ENCODE measurements at places on chromosomes 7 and 10. TPM values are rescaled to one million over a fixed set of nuclear protein-coding genes. Genes with fewer than 3 reads are reported as not detected.

IFT22 gene
- 42.5 TPM for total RNA-seq

DNA sequence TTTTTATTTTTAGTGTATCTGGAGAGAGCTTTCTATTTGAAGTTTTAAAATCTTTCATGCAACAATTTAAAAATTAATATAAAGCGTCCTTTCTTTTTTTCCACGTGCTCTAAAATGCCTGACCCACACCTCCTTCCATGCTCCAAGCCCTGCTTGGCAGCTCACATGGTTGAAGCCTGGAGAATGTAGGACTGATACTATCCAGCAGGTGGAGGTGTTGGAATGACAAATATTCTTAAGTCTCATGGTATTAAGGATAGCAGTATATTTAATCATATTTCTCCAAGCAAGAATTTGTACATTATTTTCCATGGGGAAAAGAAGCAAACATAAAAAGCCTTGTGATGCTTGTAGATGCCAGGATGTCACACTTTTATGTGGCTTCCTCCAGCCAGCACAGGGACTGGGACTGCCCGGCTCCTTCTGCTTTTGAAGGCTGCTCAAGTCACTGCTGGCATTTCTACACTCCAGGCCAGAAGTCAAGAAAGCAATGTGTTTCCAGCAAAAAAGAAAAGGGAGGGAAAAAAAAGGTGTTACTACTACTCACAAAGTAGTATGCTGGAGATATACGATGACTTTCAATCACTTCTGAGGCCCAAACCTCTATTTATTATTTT is 49.7 kb downstream of the BZW2 start:
- no peak overlapping the region for H3K4me3 ChIP-seq
- DNase-seq, result no peak
- H3K36me3 ChIP-seq, result peaks cover 6% of the 10 kb centered on the region
- H3K27me3 ChIP-seq, result no peaks in the 10 kb centered on the region
- H3K27ac ChIP-seq, result no peak overlapping the region

GRCh38 chr7:158060216-158060615 is 527.4 kb downstream of the PTPRN2 start:
- H3K4me1 ChIP-seq, result no peaks in the 10 kb centered on the region
- no peak overlapping the region for H3K4me3 ChIP-seq
- H3K27me3 ChIP-seq, result no peaks in the 10 kb centered on the region
- H3K36me3 ChIP-seq, result no peaks in the 10 kb centered on the region
- H3K27ac ChIP-seq, result no peak overlapping the region

DNA sequence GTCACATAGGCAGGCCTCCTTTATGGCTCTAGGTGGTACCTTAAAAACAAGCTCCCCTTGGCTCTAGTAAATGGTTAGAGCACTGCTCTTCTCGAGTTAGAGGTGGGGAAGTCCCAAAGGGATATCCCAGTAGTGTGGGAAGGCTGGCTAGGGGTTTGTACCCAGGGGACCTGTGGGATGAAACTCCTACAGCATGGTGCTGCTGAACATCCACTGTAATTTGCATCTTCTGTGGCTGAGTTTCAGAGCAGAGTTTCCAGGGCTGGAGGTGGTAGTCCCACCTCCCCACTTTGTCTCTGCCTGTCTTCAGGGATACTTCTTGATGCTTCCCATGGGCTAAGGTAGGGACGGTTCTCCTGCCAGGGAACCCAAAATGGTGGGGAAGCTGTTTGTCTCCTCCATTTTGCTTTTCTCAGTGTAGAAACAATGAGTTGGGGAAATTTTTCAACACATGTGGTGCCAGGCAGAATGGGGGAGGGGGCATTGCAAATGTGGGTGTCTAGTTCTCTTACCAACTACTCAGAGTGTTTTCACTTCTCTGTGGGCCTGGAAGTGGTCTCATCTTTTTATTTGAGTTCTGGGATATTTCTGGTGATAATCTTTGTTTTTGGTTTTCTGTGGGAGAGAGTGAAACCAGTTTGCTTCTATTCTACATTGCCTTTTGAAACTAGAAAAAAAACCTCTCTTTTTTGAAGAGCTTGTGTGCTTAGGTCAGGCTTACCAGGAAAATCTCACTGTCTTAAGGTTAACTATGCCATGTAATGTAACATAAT is 36.3 kb downstream of the SCART1 start:
- no peaks in the 10 kb centered on the region for H3K4me1 ChIP-seq
- H3K27me3 ChIP-seq, result no peaks in the 10 kb centered on the region
- H3K36me3 ChIP-seq, result no peaks in the 10 kb centered on the region
- H3K27ac ChIP-seq, result no peak overlapping the region

DNA sequence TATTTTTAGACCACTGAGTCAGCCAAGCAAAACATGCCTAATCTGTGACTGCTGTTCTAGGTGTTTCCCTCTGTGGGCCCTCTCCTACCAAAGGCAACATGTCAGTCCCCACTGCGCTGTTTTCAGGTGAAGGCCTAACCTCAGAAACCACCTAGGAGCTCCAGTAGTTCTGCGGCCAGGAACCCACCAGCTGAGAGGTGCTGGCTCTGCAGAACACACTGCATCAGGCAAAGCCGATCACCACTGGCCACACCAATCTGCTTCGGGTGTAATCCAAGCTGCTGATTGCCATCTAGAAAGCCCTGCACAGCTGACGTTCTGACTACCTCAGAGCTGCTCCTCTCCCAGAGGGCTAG is 14.9 kb downstream of the CAMK2G start:
- no peak overlapping the region for H3K27ac ChIP-seq
- DNase-seq, result no peak
- H3K4me3 ChIP-seq, result no peak overlapping the region
- H3K27me3 ChIP-seq, result no peaks in the 10 kb centered on the region
- H3K36me3 ChIP-seq, result peaks cover 7% of the 10 kb centered on the region

DNA sequence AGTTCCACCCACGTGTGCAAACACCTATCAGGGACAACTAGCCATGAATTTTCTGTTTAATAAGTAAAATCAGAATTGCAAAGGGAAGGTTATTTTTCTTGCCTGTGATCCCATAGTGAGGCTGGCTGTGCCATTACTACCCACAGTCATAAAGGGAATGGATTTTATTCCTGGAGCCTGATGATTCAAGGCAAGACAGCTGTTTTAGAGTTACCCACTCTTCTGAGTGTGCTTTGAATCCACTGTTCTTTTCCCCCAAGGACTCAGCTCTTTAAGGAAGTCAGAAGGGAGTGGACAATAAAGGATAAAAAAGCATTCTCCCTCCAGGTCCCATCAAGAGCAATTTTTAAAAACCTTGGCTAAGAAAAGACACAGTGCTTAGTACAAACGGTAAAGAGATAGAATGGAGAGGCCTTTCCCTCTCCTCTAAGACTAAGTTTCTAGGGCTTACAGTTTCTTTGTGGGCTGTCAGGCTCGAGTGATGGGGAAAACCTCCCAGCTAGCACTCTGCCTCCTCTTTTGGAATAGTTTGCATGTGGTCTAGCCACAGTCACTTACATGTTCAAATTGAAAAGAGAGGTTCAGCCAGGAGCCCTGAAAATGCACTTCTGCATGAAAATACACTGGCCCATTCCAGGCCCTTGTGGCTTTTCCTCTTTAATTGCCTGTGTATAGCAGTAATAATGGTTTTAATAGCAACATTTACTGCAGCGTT is 5.1 kb upstream of the LRRC4 start:
- H3K4me1 ChIP-seq, result no peaks in the 10 kb centered on the region
- no peak overlapping the region for H3K4me3 ChIP-seq
- no peak for DNase-seq
- H3K36me3 ChIP-seq, result no peaks in the 10 kb centered on the region

FAM13C gene
- total RNA-seq, result 8.8 TPM

- no peak for DNase-seq
- no peaks in the 10 kb centered on the region for H3K27me3 ChIP-seq
Observed at GRCh38 chr7:79182283-79182682, 271.2 kb downstream of the MAGI2 start.

- no peak for DNase-seq
- no peak overlapping the region for H3K27ac ChIP-seq
- no peaks in the 10 kb centered on the region for H3K27me3 ChIP-seq
- H3K4me1 ChIP-seq, result peaks cover 12% of the 10 kb centered on the region
- H3K36me3 ChIP-seq, result no peaks in the 10 kb centered on the region
Observed at GRCh38 chr7:129376778-129377700, 57.2 kb upstream of the STRIP2 start.

- no peaks in the 10 kb centered on the region for H3K27me3 ChIP-seq
- H3K4me3 ChIP-seq, result no peak overlapping the region
- no peaks in the 10 kb centered on the region for H3K36me3 ChIP-seq
- peak; percentile 22 for DNase-seq
- H3K4me1 ChIP-seq, result peaks cover 27% of the 10 kb centered on the region
Observed at GRCh38 chr10:86951184-86951761, 6.1 kb downstream of the MMRN2 start.

Data from kidney (tissue), 22 donors.